ENCODE measurements at places on chromosomes 13 and 19.

- peak; percentile 97 for DNase-seq
Observed at GRCh38 chr19:55080968-55081769, 5.5 kb downstream of the EPS8L1 start.

- no peak for DNase-seq
Observed at GRCh38 chr13:31073859-31074718, 87.6 kb downstream of the HSPH1 start.

GRCh38 chr13:82654861-82655855 is 1227.1 kb downstream of the SLITRK1 start:
- no peak for DNase-seq

DNA sequence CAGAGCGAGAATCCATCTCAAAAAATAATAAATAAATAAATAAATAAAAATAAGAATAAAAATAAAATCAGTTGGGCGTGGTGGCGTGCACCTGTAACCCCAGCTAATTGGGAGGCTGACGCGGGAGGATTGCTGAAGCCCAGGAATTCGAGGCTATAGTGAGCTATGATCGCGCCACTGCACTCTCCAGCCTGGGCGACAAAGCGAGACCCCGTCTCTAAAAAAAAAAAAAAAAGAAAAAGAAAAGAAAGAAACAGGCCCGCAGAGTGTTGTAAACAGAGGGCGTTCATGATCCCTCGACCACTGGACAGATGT is 5.4 kb downstream of the SERTAD1 start:
- DNase-seq = no peak

DNA sequence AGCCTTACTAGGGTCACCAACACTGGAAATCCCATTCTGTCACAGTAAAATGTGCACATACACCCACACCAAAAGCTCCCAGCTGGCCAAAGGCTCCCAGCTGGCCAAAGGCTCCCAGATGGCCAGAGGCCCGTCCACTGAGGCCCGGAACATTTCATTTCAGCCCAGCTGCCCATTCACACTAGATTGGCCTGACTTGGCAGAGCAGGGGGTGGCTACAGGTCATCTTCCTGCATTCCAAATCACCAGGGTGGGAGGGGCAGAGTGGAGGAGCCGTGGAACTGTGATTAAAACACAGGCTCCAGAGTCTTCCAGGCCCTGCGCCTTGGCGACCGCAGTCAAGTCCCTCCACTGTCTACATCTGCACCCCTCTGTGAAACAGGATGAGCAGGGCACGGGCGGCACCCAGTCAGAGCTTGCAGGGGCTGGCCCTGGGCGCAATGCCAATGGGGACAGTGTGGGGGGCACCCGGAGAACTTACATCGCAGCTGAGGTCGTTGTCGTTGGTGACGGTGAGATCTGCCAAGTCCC is 10.1 kb upstream of the PRKD2 start:
- no peak for DNase-seq

GRCh38 chr13:98411617-98412265 is 165.2 kb downstream of the STK24 start:
- DNase-seq = no peak

GRCh38 chr13:60836821-60837220 is 439.8 kb downstream of the TDRD3 start:
- no peak for DNase-seq

- no peak for DNase-seq
Observed at GRCh38 chr13:113624235-113624587, 33.8 kb downstream of the ATP4B start.

DNA sequence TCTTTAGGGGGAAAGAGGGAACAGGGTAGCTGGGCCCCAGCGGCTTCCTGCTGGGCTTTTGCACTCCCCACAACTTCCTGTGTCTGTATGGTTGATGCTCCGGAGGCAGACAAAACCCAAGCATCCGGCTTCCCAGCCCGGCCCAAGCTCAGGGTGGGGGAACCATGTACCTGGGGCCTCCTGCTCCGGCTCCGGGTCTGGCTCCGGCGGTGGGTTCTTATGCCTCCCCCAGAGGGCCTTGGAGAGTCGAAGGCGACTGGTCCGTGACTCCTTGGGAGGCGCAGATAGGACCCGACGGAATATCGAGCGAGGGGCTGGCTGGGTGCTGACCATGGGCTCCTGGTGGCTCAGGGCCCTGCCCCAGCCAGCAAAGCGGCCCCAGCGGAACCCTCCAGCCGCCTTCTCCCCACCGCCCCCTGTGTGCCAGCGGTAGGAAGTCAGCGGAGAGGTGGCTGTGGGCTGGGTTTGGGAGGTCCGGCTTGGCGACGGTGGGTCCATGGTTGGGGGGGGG is 428 bp downstream of the RASAL3 start:
- DNase-seq = peak; percentile 28

GRCh38 chr13:24192057-24192810 is 31.7 kb downstream of the SPATA13 start:
- DNase-seq = peak; percentile 43

DNA sequence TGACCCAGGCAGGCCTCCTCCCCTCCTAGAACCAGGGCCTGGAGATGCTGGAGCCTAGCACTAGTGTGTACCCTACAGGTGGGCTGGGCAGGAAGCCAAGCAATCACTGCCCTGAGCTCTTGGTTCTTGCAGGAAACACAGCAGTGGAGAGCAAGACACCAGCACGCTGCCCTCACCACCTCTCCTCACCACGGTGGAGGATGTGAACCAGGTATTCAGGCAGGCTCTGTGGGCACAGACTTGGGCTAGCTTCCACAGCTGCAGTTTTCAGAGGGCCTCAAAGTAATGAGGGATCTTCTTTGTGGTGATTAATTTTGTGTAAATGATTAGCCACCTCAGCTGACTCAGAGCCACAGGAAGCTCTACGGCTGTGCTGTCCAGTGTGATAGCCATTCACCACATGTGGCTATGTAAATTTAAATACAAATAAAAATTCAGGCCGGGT is 13.6 kb upstream of the GPI start:
- DNase-seq = no peak

- DNase-seq = no peak
Observed at GRCh38 chr13:109140479-109141349, 511.3 kb downstream of the MYO16 start.

DNA sequence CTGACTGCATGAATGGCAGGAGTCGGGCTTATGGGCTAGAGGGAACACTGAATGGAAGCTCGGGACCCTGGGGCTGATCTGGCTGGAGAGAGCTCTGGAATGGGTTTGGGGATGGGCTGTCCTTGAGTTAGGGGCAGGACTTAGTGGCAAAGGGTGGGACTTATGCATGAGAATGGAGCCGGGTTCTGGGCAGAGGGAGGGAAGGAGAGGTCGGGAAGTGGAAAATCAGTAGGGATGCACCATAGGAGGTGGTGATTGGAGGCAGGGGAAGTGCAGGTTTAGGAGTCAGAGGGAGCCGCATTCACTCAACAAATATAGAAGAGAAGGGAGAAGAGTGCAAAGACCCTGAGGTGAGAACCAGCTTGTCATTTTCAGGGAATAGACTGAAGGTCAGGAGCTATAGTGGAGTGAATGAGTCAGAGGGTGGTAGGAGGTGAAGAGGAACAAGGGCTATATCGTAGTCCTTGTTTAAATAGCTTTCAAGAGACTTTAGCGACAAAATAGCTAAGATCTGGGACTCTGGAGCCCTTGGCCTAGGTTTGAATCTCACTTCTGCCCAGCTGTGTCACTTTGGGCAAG is 748 bp downstream of the RAB4B start:
- DNase-seq = peak; percentile 77

GRCh38 chr19:1131718-1132551 is 28.1 kb downstream of the GPX4 start:
- DNase-seq = peak; percentile 76

- no peak for DNase-seq
Observed at GRCh38 chr13:51746802-51747201, 57.2 kb downstream of the DHRS12 start.

GRCh38 chr19:38703509-38703908 is 40.8 kb downstream of the CAPN12 start:
- DNase-seq = no peak

DNA sequence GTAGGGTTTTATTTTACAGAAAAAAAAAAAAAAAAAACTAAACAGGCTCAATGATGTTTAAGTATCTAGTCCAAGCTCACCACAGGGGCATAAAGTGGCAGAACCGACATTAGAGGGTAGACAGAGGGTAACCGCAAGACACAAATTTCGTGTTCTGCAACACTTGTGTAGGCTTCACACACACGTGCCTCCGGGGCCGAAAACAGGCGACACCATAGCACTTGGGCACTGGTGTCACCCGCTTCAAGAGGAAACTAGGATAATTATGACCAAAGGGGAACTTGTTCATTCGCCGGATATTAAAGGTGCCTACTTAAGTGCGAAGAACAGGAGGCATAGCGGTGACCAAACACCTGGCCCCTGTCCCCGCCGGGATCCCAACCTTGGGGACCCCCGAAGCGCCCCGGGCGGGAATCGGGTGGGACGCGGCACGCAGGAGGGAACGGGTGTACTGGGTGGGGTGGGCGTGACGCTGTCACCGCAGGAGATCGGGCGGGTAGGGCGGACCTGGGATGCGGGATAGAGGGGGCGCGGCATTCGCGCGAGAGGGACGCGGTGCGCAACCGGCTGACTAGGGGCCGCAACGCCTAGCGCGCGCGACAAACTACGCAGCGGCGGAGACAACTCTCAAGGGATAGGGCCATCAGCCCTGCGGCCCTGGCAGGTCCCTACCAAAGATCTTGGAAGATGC is 558 bp downstream of the MZT1 start:
- DNase-seq = peak; percentile 70

- DNase-seq = peak; percentile 24
Observed at GRCh38 chr19:17243211-17243829, 2.4 kb downstream of the NR2F6 start.

- no peak for DNase-seq
Observed at GRCh38 chr19:48987323-48987722, 5.8 kb downstream of the GYS1 start.

GRCh38 chr19:45320997-45321775 is 1.5 kb downstream of the CKM start:
- DNase-seq = no peak

- DNase-seq = no peak
Observed at GRCh38 chr19:28831462-28831861, 381.5 kb downstream of the UQCRFS1 start.

- no peak for DNase-seq
Observed at GRCh38 chr13:33636955-33637670, 180.8 kb upstream of the RFC3 start.

DNA sequence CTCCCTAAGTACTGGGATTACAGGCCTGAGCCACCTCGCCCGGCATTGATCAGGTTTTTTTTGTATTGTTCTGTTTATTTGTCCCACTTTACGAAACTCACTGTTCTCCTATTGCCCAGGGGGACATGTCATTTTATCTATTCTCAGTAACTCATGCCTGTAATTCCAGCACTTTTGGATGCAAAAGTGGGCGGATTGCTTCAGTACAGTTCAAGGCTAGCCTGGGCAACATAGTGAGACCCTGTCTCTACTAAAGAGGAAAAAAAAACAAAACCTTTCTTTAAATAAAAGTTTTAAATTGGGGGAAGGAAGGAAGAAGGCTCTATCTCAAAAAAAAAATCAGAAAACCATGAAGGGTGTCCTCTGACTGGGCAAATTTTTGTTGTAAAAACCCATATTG is 2.7 kb upstream of the MPV17L2 start:
- no peak for DNase-seq

- DNase-seq = no peak
Observed at GRCh38 chr13:49528161-49528560, 32.4 kb downstream of the PHF11 start.

GRCh38 chr13:75749407-75749806 is 113.3 kb downstream of the LMO7 start:
- no peak for DNase-seq

GRCh38 chr13:24038841-24039330 is 121.6 kb upstream of the SPATA13 start:
- no peak for DNase-seq

GRCh38 chr13:20270163-20270865 is 38.2 kb upstream of the GJB6 start:
- DNase-seq = no peak

GRCh38 chr19:49520705-49521319 is 7.0 kb upstream of the RCN3 start:
- DNase-seq = no peak

GRCh38 chr19:46076031-46076880 is 35.5 kb upstream of the IGFL4 start:
- peak; percentile 26 for DNase-seq

DNA sequence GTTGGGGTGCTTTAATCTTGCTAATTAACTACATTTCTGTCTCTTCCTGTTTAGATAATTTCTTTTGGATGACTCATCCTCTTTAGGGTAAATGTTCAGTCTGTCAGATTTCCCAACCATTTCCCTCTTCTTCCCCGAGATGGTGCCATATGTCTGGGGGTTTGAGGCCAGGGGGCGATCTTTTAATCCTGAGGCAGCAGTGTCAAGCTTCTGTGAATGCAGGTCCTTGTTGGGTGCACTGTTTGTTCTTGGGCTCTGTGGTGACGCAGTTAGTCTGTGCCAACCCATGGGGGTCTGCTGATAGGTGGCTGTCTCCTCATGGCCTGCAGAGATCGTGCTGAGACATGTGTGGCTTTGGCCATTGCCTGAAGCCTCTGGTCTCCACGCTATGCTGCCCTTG is 420.4 kb downstream of the NDFIP2 start:
- DNase-seq = peak; percentile 72

DNA sequence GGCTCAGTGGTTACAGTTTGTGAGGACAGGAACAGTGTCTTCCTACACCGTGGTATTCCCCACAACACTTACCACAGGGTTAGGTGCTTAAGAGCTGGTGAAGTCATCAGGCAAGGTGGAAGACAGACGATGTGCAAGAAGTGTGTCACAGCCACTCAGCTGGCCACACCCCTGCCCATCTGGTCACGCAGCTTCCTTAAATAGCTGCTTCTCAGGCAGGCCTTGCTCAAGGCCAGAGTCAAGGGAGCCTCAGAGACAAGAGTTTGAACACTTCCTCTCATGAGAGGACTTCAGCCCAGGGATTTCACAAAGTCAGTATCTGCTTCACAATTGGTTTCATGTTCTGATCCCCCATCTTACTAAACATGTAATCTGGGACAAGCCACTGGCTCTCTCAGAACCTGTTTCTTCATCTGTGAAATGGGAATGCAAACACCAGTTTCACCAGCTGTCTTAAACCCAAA is 80.3 kb upstream of the FRY start:
- DNase-seq = peak; percentile 58

GRCh38 chr19:15210323-15210781 is 9.6 kb upstream of the NOTCH3 start:
- DNase-seq = peak; percentile 92

DNA sequence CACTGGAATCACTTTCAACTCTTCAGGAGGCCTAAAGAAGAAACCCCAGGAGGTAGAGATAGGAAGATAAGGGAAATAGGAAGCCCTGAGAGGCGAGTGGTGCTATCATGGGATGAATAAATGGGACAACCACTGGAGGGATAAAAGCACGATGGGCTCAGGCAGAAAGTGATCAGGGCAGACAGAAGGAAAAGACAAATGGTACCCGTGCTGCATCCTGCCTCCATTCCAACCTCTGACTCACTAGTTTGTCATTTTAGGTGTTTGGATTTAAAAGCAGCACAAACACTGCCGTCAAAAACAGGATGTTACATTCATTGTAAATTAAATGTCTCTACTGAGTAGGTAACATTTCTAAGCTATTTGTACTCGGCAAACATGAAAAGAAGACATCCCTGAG is 314.3 kb upstream of the HTR2A start:
- DNase-seq = no peak

Measured in OCI-M1 (cell line).